Non-pigmented ciliary epithelial cell (primary cell): ENCODE measurements at places on chromosomes 4 and X.

DNA sequence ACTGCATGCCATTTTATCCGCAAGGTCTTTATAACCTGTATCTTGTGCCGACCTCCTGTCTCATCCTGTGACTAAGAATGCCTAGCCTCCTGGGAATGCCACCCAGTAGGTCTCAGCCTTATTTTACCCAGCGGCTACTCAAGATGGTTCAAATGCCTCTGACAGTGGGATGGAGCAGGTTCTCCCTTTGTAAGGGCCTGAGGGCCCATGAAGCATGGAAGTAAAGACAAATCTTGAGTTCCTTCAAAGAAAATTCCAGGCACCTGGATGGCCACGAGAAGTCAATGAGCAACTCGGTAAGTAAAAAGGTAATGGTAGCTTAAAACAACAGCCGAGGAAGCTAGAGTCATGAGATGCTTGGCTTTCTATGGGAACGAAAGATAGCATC lies 19.6 kb upstream of the PRKX start:
- DNase-seq: no peak

GRCh38 chrX:118420462-118420861 lies 74.6 kb downstream of the WDR44 start:
- no peak for DNase-seq

DNA sequence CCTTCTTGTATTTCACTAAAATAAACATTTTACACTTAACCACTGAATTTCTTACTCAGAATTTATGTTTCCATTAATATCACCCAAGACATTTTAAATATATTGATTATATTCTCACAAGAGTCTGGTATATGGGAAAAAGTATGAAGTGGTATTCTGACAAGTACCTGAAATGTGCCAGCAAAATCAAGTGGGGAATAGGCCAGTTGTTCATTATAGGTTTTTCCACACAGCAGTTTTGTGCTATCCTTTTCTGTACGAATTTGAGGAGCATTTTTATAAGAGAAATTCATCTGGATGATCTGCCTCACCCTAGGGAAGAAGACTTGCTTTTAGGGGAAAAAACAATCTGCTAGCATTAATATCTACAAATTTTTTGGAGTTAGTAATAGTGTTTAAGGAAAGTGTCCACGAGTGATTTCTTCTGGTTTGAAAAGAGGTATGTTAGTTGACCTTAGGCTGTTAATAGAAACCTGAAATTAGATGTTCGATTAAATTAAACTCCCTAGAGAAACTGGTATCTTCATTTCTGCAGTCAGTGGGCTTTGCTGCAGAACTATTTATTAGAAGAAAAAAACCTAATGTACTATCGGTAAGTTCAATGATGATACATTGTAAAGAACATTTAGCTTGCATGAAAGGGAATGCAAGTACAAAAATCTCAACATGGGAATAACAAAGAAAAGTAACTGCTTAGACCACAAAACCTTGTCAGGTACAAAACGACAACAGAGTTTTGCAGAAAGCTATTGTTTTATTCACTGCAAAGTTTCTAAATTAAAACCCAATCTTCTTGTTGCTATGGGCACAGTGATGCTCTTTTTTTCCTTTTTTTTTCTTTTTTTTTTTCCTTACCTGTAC lies 1.8 kb downstream of the KLF3 start:
- DNase-seq: no peak

DNA sequence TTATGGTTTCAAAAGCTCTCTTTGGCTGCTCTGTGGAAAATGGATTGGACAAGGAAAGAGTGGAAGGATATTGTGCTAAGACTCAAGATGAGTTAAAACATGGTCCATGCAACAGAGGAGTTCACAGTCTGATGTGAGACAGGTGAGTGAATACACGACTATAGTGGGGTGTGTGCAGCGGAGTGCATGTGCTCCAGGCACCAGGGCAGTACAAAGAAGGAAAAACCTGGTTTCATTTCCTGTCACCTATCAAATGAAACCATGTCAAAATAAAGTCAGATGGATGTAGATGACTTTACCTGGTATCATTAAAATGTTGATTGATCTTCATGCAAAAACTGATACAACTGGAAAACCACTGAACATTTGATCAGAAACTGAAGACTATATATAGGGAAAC lies 241.0 kb upstream of the RASGEF1B start:
- no peak for DNase-seq

DNA sequence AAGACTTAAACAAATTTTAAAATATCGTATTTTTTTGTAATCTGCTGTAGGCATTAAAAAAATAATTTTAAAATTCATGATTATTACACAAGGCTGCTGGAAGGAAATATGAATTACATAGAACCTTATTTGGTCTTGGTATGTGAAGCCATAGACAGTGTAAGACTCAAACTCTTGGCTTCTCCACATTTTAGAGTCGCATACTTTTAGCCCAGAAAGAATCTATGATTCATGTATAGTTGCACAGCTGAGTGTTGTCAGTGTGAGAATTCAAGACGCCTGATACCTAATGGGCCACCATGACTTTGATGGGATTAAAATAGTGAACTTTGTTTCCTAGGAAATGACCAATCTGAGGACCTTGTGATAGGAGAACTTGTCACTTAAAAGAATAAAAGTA lies 1.4 kb downstream of the INTU start:
- peak; percentile 90 for DNase-seq

GRCh38 chrX:130339408-130340222 lies at the start of gene SLC25A14:
TSS of gene SLC25A14 (plus strand) at chrX:130339919. CDS start at chrX:130340279, 360 bp downstream.
- no peak for DNase-seq

DNA sequence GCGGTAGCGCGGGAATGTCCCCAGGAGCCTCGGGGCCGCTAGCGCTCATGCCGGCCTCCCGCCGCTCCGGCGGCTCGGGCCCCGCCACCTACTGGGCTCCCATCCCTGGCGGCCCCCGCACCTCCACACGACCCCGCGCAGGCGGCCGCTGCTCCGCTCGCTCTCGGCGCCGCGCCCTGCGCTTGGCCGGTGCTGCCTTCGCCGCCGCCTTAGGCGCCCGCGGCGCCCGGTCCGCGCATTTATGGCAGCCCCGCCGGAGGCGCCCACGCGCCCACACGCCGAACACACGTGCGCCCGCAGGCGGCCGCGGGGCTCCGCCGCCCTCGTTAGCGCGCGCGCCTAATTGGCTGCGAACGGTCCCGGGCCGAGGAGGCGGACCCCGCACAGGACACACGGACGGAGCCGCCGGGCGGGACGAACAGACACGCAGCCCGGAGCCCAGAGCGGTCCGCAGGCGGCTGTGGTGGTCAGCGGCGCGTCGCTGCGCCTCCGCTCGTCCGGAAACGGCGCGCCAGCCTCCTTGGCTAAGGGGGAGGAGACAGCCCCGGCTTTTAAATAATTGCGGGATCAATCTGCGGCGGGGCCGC lies at the start of gene NKX1-1:
Gene NKX1-1, minus strand, starts transcription at position 49 of the 587 bp plus-strand sequence. Its CDS starts 0 bp downstream, at position 49.
- DNase-seq: no peak
